ENCODE measurements at places on chromosomes 2 and 18.

DNA sequence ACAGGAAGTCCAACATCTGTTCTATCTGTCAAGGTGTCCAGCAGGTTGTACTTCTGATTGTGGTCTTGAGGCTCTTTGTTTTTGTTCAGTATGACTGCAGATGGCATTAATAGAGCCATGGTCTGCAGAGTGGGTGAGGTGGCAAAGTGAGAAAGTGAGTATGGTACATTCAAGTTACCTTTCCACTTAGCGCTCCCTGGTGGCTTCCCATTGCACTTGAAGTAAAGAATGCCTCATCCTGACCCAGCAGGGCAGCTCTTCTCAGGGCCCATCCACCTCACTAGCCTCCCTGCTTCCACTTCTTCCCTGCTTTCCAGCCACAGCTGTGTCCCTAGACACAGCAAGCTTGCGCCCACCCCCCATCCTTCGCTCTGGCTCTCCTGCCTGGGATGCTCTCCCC is 148.0 kb upstream of the ALPP start:
- no peak for DNase-seq

DNA sequence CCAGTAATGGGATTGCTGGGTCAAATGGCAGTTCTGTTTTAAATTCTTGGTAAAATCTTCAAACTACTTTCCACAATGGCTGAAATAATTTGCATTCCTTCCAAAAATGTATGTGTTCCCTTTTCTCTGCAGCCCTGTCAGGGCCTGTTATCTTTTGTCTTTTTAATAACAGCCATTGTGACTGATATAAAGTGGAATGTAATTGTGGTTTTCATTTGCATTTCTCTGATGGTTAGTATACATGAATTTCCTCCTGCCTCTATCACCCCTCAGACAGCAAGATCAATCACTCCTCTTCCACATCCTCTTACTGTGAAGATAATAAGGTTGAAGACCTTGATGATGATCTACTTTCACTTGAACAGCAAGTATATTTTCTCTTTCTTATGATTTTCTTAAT is 304.8 kb upstream of the FSIP2 start:
- no peak for DNase-seq

DNA sequence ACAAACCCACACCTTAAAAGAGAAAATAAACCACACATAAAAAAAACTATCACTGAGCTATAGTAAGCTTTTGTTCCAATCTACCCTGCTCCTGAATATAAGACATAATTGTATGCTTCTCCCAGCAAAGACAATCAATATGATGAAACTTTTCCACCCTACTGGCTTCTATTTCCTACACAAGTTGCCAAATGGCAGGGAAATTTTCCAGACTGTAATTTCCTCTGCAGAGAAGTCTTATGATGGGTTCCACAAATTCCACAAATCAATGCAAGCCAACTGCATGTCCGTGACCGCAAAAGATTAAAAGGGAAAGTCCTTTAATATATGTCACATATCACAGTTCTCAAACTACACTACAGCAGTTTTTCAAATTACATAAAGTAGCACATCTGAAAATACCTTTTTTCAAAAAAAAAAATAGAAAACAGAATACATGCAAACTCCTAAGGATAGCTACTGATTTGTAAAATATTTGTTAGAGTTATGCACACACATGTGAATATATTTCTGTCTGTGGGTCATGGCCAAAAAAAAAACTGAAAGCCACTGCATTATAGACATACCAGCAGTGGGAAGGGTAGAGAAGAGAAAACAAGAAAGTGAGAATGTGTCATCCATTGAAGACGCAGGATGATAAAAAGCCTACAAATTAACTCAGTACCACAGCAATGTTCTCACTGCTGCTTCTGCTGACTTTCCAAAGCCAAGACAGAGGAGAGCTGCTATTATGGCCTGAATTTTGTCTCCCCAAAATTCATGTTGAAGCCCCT is 61.4 kb downstream of the RPL31 start:
- DNase-seq: no peak

DNA sequence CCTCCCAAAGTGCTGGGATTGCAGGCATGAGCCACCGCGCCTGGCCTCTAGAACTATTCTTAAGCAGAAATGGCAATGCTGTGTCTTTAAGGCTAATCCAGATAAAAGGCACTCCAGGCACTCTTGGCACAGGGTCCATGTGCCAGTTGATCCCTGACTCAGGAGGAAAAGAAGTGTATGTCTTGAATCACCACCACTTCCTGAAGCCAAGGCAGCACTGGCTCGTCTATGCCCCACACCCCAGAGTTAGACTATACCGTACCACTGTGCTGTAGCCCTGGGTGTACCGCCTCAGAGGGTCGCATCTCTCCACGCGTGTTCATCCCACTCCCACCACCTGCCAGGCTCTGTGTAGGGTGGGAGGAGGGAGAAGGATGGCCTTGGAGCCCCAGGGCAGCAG is 9.0 kb downstream of the TNFRSF11A start:
- no peak for DNase-seq

DNA sequence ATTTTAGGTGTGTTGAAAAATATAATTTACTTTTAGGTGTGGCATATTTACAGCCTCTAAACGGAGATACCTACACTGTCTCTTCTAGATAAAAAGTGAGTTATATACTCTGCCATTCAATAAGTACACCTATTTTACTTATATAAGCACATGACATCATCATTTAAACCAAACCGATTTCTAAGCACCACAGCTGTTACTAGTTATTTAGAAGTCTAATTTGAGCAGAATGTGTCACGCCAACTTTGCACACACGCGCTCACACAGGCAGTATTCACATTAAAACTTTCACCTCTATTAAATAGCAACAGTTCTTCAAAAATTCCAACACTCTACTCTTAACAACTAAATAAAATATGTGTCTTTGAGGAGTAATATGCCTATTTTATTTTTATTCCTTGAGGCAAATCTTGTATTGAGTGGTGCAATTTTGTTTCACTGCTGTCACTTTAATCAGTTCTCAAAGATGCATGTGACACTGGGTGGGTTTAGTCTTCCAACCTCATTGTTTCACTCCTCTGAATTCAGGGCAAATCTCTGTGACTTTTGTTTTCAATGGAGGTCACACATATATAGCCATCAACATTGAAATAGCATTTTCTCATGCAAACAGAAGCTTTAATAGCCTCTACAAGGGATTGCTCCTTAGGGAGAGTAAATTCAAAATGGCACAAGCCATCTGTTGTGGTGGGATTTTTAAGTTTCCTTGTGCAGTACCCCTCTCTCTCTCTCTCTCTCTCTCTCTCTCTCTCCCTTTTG is 721.0 kb downstream of the PLCL1 start:
- no peak for DNase-seq
